ENCODE measurements at places on chromosomes 6 and 20.

- no peaks in the 10 kb centered on the region for H3K27me3 ChIP-seq
- H3K4me1 ChIP-seq: no peaks in the 10 kb centered on the region
- H3K27ac ChIP-seq: no peak overlapping the region
- DNase-seq: no peak
- no peaks in the 10 kb centered on the region for H3K36me3 ChIP-seq
- no peak overlapping the region for H3K4me3 ChIP-seq
Measured at GRCh38 chr6:137941995-137942394, 74.9 kb downstream of the TNFAIP3 start.

- H3K4me1 ChIP-seq: no peaks in the 10 kb centered on the region
- no peaks in the 10 kb centered on the region for H3K27me3 ChIP-seq
- no peak for DNase-seq
- H3K27ac ChIP-seq: no peak overlapping the region
- H3K36me3 ChIP-seq: no peaks in the 10 kb centered on the region
Measured at GRCh38 chr6:3977875-3978711, 100.8 kb downstream of the FAM217A start.

DNA sequence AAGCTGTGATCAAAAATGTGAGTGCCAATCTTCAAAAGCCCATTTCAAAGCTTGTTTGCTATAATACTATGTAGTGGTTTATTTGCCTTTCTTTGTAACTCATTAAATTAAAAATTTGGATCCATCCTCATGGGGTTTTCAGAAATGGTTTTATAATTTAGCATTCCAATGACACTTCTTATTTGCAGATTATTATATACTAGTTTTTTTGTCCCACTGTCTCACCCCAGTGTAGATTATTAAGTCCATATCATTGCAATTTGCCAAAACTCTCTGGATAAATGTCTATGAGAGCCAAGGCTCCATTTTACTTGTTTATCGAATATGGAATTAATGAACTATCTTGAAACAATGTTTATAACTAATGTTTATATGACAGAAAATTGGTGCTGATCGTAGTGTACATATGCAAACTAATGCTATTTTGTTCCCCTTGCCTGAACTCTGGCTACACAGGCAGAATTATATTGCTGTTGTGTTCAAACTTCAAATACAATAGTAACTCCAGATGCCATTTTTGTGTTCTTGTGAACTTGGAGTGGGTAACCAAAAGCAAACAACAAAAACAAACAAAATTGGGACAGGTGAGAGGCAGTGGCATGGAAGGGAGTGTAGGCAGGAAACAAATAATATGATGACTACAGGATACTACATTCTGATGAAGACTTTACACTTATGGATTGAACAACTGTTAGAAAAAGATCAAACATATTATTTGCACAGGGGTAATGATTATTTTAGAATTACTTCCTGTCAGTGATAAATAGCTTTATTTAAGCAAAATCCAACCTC lies 307.1 kb upstream of the FLRT3 start:
- DNase-seq: no peak
- no peak overlapping the region for H3K27ac ChIP-seq
- no peak overlapping the region for H3K4me3 ChIP-seq
- no peaks in the 10 kb centered on the region for H3K4me1 ChIP-seq
- no peaks in the 10 kb centered on the region for H3K27me3 ChIP-seq
- no peaks in the 10 kb centered on the region for H3K36me3 ChIP-seq

- no peaks in the 10 kb centered on the region for H3K36me3 ChIP-seq
- H3K27me3 ChIP-seq: no peaks in the 10 kb centered on the region
- no peak overlapping the region for H3K27ac ChIP-seq
- no peak for DNase-seq
Measured at GRCh38 chr20:53421343-53421742, 172.3 kb downstream of the ZNF217 start.

DNA sequence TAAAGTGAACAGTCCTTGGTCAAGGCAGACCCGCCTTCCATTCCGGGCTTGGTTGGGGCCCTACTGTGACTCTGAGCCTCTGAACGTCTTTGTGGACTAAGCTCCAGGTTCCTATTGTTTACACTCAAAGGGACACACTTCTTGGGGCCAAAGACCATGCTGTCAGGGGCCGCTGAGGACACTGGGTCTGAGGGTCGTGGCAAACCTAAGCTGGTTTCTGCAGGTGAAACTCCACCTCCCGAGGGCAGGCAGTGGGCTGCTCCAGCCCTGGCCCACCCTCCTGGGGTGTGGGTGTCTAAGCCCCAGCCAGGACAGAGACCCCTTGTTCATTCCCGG lies 43.1 kb downstream of the DSTN start:
- no peak overlapping the region for H3K27ac ChIP-seq
- H3K36me3 ChIP-seq: no peaks in the 10 kb centered on the region
- no peak overlapping the region for H3K4me3 ChIP-seq
- no peaks in the 10 kb centered on the region for H3K4me1 ChIP-seq
- no peaks in the 10 kb centered on the region for H3K27me3 ChIP-seq

DNA sequence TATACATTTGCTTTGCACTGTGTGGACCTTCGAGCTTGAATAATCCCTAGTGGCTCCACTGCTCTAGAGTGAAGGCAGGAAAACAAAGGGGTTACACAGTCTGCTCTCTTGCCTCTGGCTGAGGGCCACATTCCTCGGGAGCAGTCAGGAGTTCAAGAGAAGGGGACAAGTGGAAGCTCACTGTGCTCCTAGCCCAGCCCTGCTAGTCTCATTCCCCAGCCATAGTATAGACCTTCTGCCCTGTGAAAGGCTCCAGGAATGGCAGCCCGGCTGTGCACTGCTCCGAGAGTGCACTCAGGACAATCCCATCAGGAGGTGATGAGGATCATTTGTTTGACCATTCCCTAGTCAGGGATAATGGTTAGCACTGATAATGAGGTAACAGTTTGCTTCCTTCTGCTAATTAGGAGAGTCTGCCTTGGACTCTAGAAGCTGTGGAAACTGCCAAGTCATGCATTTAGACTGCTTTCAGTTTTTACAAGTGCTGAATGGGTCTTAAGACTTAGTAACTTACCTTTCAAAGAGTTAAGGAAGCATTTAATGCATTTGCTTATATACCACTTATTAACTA lies 8.5 kb downstream of the IYD start:
- no peak for DNase-seq
- H3K27ac ChIP-seq: no peak overlapping the region
- H3K36me3 ChIP-seq: no peaks in the 10 kb centered on the region
- H3K4me3 ChIP-seq: no peak overlapping the region
